ENCODE measurements at places on chromosomes 11 and 22. TPM values are rescaled to one million over a fixed set of nuclear protein-coding genes. Genes with fewer than 3 reads are reported as not detected.

DNA sequence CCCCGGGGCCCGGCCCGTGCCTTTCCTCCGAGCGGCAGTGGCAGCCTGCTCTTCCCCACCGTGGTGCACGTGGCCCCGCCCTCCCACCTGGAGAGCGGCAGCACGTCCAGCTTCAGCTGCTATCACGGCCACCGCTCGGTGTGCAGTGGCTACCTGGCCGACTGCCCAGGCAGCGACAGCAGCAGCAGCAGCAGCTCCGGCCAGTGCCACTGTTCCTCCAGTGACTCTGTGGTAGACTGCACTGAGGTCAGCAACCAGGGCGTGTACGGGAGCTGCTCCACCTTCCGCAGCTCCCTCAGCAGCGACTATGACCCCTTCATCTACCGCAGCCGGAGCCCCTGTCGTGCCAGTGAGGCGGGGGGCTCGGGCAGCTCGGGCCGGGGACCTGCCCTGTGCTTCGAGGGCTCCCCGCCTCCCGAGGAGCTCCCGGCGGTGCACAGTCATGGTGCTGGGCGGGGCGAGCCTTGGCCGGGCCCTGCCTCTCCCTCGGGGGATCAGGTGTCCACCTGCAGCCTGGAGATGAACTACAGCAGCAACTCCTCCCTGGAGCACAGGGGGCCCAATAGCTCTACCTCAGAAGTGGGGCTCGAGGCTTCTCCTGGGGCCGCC is 11.9 kb downstream of the C22orf31 start:
- DNase-seq, result no peak

IGLL5 gene
- total RNA-seq, result 1.7 TPM

GRCh38 chr22:39135092-39135896 is 17.2 kb downstream of the CBX7 start:
- no peak for DNase-seq

GRCh38 chr22:39690881-39691605 is 120.5 kb downstream of the CACNA1I start:
- no peak for DNase-seq

DNA sequence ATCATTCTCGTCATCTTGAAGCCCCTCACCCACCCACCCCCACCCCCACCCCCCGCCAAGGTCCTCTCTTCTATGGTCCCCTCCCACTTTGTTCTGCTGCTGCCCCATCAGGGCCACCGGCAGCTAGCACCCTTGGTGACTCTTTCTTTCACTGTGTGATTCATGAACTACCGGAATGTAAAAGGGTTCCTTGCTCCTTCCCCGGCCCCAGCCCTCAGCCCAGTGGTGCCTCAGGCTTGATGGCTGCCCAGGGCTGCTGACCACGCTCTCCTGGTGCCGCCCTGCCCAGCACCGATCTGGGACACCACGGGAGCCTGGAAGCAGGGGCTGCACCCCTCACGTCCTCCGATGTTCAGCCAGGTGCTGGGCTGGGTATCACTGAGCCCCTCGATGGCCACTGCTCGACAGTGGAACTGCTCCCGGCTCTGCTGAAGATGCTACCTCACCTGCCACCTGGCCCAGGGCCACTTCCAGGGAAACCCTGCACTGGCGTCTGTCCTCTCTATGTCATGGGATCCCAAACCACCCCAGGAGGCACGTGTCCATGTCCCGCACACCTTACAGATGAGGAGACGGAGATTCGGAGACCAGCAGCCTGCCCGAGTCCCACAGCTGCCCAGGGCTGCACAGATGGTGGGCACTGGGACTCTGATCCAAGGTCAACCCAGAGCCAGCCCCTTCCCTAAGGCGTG is 39.7 kb downstream of the IGLL5 start:
- no peak for DNase-seq

DNA sequence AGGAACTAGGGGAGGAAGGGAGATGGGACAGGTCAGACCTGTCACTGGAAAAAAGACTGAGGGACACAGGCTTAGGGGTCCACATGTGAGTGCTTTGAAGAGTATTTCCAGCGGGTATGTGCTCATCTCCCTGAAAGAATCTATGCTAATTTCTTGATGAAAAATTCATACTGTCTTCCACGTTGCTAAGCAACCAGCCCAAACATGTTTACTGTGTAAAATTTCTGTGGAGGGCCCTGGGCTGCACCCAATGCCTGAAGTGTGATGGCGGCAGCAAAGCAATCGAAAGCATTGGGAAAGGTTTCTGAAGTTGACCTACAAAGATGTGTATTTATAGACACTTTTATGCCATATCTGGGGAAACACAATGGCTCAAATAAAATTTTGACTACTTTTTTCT is 7.4 kb downstream of the SYT13 start:
- no peak for DNase-seq

OR2D2 gene
- not detected for total RNA-seq

DNA sequence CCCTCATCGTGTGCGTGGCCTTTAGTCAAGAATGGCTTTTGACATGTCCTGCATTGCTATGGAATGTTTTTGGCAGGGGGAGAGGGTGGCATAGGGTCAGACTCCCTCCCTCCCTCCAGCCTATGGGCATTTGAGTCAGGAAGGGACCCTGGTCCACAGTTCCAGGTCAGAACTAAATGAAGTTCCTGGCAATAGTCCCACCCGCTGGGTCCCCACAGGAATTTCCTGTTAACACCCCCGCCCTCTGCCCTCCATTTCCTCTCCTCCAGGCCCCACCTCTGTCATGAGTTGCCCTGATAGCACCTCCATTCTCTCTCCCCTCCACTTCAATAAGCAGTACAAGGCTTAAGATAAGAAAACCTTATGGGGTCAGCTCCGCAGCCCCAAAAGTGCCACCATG is 40.8 kb upstream of the LMO2 start:
- no peak for DNase-seq

DNA sequence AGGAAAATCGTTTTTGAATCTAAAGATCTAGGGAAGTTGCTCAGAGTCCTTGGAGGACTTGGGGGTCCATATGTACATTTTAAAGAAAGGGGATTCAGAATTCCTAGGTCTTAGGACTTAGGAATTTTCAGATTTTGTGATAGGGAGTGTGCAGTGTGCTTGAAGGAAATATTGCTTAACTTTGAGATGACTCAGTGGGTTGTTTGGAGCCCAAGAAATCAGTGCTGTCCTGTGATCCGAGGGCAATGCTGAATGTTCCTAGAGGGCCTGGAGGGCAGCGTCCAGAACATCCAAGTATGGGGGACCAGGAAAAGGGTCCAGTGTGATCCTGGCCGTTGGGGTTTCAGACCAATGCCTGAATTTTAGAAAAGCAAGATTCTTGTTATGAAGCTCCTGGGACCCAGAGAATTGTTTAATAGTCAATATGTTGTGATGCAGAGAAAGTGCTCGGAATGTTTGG is 3.1 kb upstream of the IGF2 start:
- DNase-seq, result no peak

KCNK7 gene
- 12.0 TPM for total RNA-seq

GRCh38 chr22:30187529-30188407 is 58.8 kb downstream of the LIF start:
- DNase-seq, result no peak

GRCh38 chr22:43627485-43628213 is 184.5 kb downstream of the EFCAB6 start:
- DNase-seq, result no peak

GP1BB gene
- 14.5 TPM for total RNA-seq

DNA sequence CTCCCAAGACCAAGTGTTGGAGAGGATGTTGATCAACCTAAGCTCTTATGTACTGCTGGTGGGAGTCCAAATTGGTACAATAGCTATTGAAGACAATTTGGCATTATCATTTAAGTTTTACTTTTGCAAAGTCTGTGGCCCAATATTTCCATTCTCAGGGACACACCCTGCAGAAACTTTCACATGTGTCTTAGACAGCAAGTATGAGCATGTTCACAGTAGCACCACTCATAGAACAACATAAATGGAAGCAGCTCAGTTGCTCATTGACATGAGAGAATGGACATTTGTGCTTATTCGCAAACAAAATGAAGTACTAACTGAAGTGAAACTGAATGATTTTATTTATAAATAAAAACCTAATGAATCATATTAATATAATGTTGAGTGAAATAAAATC is 135.5 kb downstream of the NOX4 start:
- DNase-seq, result no peak

GLB1L2 gene
- total RNA-seq, result 2.0 TPM

- DNase-seq, result no peak
Observed at GRCh38 chr11:28636033-28636432, 527.8 kb downstream of the METTL15 start.

DNA sequence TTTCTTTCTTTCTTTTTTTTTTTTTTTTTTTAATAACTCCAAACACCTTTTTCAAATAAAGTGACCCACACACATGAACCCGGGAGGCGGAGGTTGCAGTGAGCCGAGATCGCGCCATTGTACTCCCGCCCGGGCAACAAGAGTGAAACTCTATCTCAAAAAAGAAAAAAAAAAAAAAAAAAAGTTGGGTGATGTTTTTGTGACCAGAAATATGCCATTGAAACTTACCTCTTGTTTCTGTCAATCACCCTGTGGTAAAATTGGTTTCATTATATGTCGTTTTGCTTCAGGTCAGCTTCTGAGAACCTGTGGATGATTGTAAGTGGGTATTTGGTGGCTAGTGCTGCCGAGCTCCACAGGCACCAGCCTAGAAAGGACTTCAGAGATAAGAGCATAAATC is 238.8 kb downstream of the TBC1D22A start:
- no peak for DNase-seq

CCND1 gene
- total RNA-seq, result 112 TPM

TPBGL gene
- total RNA-seq, result 1.7 TPM

Data from vagina (tissue), 2 donors.